ENCODE measurements at places on chromosomes 3 and 15.

GRCh38 chr15:66224946-66225345 lies 28.6 kb downstream of the MEGF11 start:
- DNase-seq, result peak; percentile 92

DNA sequence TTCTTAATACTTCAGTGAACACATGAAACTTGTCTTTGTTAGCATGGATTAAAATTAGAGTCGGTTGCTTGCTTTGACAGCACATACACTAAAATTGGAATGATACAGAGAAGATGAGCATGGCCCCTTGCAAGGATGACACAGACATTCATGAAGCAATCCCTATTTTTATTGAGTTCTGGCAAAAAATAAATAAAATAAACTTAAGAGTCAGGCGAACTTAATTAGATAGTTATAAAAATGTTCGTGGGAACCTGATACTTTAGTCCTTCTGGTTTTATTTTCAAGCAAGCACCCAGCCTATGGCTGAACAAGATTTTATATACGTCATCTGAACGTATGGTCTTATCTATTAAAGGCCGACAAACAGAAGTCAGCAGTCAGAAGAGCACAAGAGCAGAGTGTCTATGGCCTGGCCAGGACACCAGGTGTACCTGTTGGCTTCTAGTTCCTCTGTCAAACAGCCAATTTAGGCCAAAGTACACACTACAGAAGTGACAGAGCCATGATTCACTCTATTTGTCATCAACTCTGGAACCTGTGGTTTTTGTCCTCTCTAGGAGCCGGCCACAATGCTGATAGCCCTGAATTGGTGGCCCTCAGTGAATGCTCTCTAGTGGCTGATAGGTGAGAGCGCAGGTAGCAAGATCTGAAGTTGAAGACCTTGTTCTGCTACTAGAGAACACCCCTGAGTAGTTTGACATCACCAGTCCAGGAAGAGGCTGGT lies 64.3 kb downstream of the LEO1 start:
- no peak for DNase-seq

GRCh38 chr3:24264748-24265158 lies 229.9 kb downstream of the THRB start:
- DNase-seq, result no peak

DNA sequence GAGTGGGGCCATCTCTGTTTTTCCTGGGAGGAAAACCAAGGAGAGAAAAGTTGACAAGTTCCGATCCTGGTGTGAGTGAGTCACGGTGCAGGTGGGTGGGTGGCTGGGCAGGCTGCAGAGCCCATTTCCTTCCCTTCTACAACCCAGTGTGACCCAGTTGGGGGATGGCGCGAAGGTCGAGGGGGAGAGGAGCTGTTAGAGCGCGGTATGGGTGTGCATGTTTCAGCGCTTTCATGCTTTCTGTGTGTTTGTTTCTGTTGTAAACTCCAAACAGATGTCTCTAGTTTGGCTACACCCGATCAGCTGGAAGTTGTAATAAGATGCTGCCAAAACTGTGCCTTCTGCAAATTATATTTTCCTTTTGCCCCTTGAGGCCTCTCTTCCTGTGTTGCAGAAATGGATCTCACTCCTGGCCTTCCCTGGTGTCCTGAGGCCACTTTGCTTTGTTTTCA lies 3.8 kb downstream of the FAM43A start:
- no peak for DNase-seq

DNA sequence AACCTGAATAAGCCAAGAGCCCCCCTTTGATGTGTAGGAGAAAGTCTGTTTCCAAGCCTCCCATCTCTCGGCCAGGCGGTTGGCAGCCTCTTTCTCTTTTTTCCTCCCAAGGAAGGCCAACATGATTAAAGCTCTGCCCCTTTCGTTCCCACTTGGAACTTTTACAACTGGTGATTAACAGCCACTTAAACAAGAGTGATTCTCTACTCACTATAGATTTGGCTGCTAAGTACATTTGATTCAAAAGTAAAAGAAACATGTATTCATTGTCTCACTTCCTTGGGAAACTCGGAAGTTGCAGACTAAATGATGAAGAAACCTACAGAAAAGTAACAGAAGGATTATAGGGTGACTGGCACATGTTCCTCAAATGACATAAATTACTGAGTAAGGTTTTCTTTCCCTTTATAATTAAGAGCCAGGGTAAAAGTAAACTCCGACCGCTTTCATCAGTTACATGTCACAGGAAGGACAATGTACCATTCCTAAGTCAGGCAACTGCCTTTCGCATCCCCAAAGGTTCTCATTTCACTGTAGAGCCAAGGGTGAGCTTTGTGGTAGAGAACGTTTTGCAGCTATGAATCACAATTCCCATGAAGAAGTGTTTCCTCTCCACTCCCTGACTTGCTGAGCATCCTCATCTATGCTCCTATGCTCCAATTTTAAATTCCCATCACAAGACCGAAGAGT lies 72.7 kb downstream of the MB21D2 start:
- peak; percentile 52 for DNase-seq

- DNase-seq, result no peak
These were observed 537.3 kb upstream of the MCTP2 start for GRCh38 chr15:93694033-93694432.

All from NCI-H1105 (cell line).